Activated CD4-positive, alpha-beta T cell treated with anti-CD3 and anti-CD28 coated beads, Interleukin-2, amount 50 U/mL, for 16 hours (primary cell): ENCODE measurements at places on chromosomes 6 and 20.

GRCh38 chr20:47558295-47559066 lies 56.8 kb downstream of the NCOA3 start:
- no peak for DNase-seq

DNA sequence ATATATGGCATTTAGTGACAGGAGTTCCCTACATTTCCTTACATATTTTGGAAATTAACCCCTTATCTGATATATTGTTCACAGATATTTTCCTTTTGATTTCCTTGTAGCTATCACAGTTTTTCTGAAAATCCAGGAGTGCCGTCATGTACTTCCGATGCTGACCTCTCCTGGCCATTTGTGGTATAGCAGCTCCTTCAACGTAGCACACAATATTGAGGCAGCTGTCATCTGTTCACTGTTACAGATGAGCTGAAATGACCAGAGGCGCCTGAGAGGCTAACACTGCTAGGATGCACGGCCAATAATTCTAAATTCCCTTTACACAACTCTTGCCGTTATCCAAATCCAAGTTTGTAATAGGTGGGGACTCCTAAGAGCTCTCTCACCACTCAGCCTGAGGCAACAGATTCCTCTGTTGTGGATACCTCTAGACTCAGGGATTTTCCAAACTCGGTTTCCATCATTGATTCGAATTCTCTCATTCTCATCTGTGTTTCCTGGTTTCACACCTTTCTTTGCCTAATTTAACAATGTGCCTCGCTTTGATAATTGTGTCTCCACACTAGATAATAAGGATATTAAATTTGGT lies 53.0 kb downstream of the MMUT start:
- DNase-seq = peak; percentile 57

GRCh38 chr20:37521061-37521771 lies at the start of gene NNAT:
TSS of gene NNAT (plus strand) at chr20:37521250. CDS start at chr20:37521332, 82 bp downstream.
- no peak for DNase-seq

DNA sequence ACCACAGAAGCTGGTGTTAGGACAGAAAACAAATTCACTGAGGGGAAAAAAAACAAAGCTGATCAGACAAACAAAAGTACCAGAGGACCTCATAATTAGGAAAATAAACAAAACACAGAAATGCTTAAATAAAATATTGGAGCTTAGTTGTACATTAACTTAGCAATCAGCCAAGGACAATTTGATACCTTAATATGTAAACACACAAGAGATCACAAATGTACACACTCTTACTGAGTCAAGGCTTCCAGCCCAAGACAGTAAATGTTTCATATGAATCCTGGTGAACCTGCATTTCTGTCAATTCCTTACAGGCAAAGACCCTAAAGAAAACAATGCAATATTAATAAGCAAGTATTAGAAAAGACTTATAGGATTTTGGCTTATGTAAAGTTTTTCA lies 62.0 kb upstream of the SPTLC3 start:
- no peak for DNase-seq

DNA sequence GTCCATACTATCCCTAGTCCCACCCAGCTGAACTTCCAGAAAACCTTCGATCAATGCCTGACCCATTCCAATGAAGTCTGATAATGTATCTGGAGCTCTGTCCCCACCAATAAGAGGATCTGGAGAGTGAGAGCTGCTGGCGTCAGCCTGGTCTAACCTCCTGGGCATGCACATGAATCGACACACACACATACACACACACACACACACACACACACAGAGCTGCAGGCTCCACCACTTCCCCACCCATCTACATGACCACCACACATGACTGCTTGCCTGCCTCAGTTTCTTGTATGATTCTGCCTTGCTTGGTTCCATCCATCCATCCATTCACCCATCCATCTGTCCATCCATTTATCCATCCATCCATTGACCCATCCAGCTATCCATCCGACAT lies 60.8 kb downstream of the FAXC start:
- DNase-seq = no peak

GRCh38 chr20:62603021-62603906 lies 39.0 kb upstream of the SLCO4A1 start:
- DNase-seq = peak; percentile 51

GRCh38 chr6:138345565-138346285 lies 32.0 kb upstream of the SMIM28 start:
- DNase-seq = no peak

DNA sequence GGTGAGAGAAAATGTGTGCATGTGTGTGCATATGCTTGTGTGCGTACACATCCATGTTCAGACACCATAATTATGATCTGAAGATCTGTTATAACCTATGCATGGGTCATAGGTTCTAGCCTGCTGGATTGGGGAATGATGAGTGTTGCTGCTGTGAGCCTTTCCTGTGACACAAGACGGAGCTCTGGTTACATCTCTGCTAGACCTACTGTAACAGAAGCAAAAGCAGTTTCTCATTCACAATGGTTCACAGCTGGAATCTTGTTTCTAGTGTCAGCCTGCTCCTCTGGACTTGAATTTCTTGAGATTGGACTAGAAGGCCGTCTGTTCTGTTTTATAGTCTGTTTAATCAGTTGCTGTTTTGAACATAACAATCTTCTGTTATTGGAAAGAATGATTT lies 40.1 kb downstream of the DEFB114 start:
- no peak for DNase-seq

DNA sequence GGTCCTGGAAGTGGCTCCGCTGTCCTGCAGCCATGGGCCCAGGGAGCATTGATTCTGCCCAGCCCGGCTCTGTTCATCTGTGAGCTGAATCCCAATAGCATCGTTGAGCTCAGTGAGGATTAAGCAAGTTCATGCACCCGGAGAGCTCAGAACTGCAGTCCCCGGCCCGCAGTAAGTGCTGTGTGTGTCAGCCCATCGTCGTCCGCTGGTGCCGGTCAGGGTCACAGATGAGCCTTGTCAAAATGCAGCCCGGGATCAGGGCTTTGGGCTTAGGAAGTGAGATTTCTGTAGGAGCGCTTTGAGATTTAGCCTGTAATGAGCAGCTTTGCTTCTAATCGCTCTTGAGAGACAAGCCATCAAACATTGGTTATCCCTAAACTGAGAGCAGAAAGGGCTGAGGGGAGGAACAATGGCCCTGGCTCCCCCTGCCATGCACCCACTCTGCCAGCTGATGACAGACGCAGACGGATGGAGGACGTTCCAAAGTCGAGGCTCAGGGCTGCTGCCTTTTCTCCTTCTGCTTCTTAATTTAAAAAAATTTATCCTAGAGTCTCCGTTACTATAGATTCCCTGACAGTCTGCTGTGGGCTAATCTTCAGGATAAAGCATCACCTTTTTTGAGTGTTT lies 25.6 kb upstream of the SULF2 start:
- DNase-seq = no peak

DNA sequence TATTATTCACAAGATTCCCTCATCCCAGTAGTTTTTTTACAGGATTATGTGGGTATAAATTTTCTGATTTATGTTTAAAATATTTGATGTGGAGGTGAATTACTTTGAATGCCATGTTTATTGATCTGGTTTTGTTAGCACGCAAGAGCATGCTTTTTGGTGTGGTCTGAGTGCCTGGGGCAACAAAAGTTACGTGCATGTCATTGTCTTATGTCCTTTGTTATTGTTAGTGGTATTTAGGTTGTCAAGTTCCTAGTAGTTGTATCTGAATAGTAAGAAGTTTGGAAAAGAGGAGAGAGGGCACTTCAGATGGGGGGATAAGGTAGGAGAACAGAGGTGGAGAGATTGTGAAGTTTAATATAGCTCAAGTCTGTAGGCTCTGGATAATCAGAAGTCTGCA lies 95.0 kb downstream of the ATRN start:
- DNase-seq = no peak

DNA sequence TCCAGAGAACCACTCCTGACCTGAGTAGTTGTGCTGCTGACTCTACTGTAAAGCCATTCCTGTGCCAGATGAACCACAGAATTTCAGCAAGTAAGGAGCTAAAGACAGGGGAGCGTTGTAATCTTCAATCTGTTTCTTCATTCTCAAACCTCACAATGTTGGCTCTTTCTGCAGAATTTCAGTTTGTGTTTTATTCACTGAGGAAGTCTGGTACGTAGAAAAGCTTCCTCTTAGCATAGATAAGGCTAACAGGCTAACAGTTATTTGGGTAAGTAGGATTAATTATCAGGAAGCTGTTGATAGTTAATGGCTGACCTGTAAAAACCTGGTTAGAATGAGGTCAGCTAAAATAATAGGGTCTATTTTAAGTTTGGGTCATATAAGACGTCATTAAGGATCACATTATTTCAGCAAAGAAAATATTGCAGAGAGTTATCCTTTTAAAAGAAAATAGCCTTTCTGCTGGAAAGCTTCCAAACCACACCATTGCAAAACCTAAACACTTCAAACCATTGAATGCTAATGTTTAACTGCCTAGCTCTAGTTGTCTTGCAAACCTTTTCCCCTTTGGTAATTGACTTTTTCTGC lies 14.1 kb upstream of the TENT5A start:
- no peak for DNase-seq

DNA sequence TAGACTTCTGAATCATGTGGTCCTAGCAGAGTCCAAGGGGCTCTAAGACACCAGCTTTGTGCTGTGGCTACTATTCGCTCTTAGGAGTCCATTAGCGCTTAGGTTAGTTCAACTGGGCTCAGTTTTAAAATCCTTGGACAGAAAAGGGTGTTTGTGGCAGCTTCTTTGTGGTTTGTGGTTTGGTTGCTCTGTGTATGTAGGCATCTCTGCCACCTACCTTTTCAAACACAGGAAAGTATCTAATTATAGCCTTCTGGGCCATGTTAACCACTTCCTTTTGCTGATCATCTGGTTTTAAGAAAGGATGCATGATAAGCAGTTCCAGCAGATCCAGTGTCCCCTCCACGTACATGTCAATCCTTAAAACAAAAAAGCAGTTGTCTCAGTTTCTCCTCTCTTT lies 10.8 kb downstream of the GSTA4 start:
- DNase-seq = peak; percentile 89

- no peak for DNase-seq
These were observed 231.5 kb downstream of the C6orf118 start for GRCh38 chr6:165077876-165078275.

GRCh38 chr20:839015-839414 lies 5.5 kb downstream of the FAM110A start:
- no peak for DNase-seq

GRCh38 chr20:52926505-52926904 lies 45.7 kb upstream of the TSHZ2 start:
- DNase-seq = no peak

DNA sequence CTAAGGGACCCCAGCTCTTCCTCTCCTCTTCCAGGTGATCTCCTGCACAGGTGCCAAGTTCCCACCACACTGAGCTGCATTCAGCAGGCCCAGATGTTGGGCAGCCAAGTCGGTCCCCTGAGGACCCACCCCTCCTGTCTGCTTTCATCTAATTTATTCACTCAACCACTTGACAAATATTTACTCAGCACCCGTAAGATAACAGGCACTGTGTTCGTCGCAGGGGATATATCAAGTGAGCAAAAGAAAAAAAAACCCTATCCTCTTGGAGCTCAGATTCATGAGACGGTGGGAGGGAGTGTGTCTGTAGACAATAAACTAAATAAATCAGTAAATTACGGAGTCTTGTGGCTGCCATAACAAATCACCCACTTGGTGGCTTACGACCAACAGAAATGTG lies 143.6 kb downstream of the MRPL14 start:
- DNase-seq = no peak

DNA sequence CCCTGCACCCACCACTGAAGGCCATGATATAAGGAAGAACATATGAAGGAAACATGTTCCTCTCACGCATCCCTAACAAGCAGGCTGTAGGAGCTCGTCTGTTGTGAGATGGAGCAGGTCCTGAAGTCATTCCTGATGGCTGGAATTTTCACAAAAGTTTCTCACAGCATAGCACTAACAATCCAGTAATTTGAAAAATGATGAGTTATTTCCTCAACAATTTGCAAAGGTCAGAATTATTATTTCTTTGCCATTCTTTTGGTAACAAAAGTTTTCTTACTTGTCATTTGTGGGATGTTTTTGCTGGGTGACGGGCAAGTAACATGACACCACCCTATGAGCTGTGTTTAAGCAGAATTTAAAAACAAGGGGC lies 27.6 kb upstream of the FRMD1 start:
- no peak for DNase-seq
